Stimulated activated CD8-positive, alpha-beta memory T cell treated with anti-CD3 and anti-CD28 coated beads, Interleukin-7, amount 100 ng/mL, for 1 hour (primary cell): ENCODE measurements at places on chromosomes 5 and 9.

GRCh38 chr9:23774266-23774665 lies 51.8 kb downstream of the ELAVL2 start:
- DNase-seq, result no peak

DNA sequence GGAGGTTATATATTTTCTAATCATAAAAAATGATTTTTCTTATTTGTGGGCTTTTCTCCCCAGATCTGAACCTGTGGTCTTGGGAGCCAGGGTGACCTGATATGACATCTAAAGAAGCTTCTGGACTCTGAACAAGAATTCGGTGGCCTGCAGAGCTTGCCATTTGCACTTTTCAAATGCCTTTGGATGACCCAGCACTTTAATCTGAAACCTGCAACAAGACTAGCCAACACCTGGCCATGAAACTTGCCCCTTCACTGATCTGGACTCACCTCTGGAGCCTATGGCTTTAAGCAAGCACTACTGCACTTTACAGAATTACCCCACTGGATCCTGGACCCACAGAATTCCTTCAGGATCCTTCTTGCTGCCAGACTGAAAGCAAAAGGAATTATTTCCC lies 59.0 kb upstream of the RIC1 start:
- no peak for DNase-seq

- DNase-seq, result no peak
Measured at GRCh38 chr5:60161340-60161934, 267.9 kb upstream of the PDE4D start.

DNA sequence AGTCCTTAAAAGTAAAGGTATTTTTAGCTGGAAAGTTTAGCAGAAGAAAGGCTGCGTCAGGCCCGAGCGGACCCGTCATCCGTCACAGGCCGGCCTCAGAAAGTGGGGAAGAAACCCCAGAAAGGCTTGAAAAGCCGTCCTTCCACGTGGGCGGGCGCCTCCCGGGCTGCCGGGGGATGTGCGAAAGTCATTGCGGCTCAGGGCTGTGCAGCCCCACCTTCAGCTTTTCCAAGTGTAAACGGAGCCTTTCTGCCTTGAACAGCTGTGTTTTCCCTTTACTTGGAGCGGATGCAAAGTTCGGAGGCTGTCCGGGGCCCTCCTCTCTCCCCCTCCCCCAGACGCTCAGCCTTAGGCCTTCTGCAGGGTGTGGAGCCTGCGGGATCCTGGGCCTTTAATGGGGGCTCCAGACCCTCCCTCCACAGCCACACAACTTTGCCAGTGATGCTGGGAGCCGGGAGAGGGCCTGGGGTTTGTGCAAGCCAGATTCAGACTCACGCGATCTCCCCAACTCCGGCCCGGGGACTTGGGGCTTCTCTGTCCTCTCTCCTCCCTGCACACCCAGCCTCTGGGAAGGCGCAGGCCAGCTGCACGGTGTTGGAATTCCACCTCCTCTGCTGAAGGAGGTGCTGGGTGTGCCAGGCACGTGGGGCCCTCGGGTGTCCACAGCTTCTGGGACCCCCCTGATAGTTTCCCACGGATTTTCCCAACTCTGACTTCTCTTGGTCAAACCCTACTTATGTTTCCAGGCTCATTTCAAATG lies 95.5 kb upstream of the RAPGEF1 start:
- DNase-seq, result no peak

DNA sequence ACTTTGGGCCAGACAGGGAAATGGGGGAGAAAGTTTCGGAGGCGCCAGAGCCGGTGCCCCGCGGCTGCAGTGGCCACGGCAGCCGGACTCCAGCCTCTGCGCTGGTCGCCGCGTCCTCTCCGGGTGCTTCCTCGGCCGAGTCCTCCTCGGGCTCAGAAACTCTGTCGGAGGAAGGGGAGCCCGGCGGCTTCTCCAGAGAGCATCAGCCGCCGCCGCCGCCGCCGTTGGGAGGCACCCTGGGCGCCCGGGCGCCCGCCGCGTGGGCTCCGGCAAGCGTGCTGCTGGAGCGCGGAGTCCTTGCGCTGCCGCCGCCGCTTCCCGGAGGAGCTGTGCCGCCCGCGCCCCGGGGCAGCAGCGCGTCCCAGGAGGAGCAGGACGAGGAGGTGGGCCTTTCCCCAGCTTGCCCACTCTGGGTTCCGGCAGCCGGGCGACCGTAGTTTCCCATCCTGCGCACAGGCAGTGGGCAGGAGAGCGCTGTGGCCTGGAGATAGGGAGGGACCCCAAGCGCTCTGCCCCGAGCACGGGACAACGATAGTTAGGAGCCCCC lies 516 bp downstream of the MAST4 start:
- no peak for DNase-seq

DNA sequence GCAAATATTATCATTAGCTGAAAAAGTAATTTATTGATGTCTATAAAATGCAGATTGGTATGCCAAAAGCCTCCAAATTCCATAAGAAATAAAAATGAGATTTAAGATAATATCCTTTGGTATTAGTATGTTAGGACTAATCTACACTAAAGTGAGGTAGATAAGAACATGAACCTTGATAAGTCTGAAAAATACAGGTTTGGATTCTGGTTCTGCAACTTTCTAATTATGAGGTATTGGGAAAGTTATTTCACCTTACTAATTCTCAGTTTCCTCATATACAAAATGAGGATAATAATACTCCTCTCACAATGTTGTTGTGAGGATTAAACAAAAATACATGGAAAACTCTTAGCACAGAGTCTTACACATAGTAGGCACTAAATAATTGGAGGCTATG lies 300.1 kb downstream of the NNT start:
- DNase-seq, result no peak

GRCh38 chr9:88789785-88790184 lies 201.5 kb upstream of the S1PR3 start:
- DNase-seq, result no peak

GRCh38 chr9:94971378-94972131 lies 245.1 kb downstream of the AOPEP start:
- DNase-seq, result no peak

DNA sequence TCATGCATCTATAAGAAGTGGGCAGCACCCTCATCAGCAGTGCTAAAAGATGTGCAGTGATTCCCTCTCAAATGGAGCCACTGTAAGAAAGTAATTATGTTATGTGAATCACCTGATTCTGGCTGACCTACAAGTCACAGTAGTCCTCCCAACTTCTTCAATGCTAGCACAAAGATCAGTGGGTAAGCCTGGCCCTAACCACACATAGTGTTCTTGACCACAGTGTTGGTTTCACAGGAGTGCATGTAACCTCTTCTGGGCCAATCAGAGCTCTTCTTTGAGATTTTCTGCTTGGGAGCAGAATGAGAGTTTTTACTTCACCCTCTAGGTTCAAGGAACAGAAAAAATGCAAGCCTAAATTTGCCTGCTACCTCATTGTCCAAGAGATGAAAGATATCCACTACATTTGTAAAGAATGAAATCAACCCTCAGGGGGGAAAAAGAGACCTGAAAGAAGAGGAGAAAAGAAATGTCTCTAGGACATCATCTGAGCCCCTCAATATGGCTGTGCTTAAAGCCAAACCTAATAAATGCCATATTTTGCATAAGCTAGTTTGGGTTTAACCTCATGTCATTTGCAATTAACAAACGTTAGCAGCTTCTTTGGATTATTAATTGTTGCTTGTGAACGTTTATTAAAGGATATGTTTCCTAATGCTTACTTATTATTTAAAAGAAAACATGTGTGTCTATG lies 65.3 kb upstream of the ADRB2 start:
- DNase-seq, result no peak

DNA sequence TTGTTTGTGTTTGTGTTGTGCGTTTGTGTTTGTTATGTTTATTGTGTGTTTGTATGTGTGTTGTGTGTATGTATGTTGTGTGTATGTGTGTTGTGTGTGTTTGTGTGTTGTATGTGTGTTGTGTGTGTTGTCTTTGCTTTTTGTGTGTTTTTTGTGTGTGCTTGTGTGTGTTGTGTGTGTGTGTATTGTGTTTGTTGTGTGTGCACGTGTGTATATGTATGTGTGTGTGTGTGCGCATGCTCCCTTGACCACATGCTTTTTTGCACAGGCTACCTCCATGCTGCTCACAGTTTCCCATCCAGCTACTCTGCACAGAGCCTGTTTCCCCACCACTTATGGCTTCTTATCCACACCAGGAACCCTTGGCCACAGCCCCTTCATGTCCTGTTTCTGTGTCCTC lies 720.0 kb upstream of the ADAMTS16 start:
- DNase-seq, result no peak

GRCh38 chr5:38347040-38347763 lies 88.8 kb downstream of the EGFLAM start:
- DNase-seq, result no peak

DNA sequence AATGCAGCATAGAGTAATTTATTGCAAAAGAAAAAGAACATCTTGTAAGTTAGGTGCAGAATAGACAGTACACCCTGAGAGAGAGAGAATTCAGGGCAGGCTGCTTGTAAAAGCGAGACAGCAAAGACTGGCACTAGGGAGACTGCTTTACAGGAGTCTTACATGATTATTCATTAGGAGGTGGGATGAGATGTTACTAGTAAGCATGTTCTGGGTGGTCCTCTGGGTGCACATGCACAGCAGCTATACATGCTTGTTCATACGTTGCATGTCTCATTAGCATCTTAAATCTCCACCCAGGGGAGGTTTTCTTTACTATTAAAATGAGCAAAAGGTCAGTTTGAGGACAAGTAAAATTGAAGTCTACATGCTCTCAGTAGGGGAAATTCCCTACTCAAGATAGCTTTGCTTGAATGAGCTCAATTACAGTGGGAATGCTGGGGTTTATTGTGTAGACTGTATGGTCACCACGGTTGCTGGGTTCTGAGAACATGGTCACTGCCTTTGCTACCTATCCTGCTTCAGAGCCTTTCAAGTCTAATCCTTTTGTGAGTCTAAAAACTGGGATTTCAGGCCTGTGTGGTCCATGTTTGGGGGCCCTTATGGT lies 60.6 kb downstream of the RGS7BP start:
- no peak for DNase-seq

- no peak for DNase-seq
Measured at GRCh38 chr5:127550652-127551409, 33.4 kb downstream of the PRRC1 start.

DNA sequence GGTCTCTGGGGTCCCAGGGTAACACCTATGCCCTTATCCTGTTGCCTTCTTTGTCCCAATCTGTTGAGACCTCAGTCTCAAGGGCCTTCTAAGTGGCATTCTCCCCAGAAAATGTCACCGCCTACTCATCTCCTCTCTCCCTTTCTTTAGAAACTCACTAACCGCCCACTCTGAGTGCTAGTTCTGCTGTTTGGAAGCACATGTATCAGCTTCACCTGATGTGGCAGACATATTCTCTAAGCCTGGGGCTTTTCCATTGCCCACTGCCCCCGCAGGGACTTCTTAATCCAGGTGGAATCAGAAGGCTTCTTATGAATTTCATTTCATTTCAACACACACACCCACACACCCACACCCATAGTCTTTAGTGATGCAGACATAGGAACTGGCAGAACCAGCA lies 165.1 kb downstream of the ASTN2 start:
- no peak for DNase-seq

GRCh38 chr5:149418910-149419531 lies 39.9 kb upstream of the IL17B start:
- DNase-seq, result no peak

DNA sequence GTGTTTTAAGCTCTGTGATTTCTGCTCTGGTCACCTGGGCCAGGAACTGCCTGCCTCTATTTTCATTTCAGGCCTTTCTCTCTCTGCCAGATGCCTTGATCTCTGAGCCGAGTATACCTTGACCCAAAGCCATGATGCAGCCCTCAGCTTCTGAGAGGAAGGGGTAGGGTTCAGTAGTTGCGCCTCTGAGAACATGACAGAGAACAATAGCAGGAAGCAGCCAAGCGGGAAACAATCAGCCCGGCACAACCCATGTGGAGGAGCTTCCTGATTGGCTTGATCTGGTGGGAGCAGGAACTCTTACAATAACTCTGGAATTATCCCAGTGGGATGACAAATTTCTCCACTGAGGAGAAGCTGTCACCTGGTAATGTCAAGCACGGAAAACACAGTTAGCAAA lies 127.4 kb downstream of the PALM2AKAP2 start:
- DNase-seq, result no peak

GRCh38 chr5:122412966-122413365 lies 100.9 kb downstream of the SNCAIP start:
- DNase-seq, result no peak

GRCh38 chr9:82135106-82135505 lies 146.5 kb downstream of the SPATA31D1 start:
- no peak for DNase-seq

- no peak for DNase-seq
Measured at GRCh38 chr5:56607551-56607950, 207.8 kb upstream of the MAP3K1 start.

GRCh38 chr9:136492978-136493522 lies 10.2 kb upstream of the SEC16A start:
- DNase-seq, result no peak

- DNase-seq, result no peak
Measured at GRCh38 chr5:428754-429452, 14.1 kb upstream of the EXOC3 start.

DNA sequence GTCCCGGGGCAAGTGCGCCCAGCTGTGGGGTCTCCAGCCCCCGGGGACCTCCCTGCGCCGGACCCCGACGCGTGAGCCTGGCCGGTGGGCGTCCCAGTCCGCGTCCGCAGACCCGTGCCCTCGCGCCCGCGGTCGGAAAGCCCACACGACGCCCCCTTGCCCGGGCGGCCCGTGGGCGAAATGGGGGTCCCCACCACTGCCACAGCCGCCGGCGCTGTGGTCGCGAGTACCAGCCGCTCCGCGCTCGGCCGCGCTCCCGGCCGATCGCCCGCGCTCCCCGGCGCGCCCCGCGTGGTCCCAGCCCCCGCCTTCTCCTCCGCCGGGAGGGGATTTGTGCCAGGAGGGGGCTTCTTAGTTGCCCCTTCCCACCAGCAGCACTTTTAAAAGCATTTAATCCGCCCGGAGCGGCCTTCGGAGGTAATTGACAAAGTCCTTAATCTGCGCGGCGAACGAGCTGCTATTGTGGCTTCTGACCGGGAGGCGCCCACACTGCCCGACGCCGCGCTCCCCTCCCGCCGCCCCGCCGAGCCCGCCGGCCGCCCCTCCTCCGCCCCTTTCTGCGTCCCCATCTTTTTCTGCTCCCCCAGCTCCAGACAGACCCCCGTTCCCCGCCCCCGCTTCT lies 469 bp upstream of the FIBCD1 start:
- DNase-seq, result no peak

- DNase-seq, result no peak
Measured at GRCh38 chr5:10106285-10106684, 143.4 kb downstream of the ATPSCKMT start.

GRCh38 chr5:35188031-35188457 lies 42.2 kb downstream of the PRLR start:
- no peak for DNase-seq

DNA sequence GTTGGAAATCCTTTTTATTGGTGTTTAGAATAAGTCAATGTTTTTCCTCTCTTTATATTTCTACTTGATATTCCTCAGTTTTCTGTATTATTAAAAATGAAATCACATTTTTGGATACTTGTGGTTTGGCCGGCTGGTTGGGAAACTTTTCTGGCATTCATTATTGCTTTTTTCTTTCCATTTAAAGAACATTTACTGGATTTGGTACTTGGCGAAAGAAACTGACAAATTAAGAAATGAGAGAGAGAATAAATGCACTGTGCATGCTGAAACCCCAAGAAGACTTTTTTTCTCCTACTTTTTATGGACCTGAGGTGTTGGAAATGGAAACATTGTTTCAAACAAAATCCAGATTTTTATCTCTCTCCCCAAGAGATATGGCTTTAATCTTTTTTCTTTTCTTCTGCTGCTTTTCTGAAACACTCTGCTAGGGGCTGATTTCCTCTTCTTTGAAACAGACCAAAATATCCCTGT lies 128.4 kb downstream of the SNX18 start:
- no peak for DNase-seq
